ENCODE measurements at places on chromosomes 2 and 18.

- DNase-seq = no peak
These were observed 323.7 kb downstream of the SLC4A3 start for GRCh38 chr2:219951099-219951498.

- DNase-seq = no peak
These were observed 120.8 kb downstream of the GLI2 start for GRCh38 chr2:120856421-120856862.

- DNase-seq = no peak
These were observed 263.2 kb downstream of the IRS1 start for GRCh38 chr2:226536410-226536809.

DNA sequence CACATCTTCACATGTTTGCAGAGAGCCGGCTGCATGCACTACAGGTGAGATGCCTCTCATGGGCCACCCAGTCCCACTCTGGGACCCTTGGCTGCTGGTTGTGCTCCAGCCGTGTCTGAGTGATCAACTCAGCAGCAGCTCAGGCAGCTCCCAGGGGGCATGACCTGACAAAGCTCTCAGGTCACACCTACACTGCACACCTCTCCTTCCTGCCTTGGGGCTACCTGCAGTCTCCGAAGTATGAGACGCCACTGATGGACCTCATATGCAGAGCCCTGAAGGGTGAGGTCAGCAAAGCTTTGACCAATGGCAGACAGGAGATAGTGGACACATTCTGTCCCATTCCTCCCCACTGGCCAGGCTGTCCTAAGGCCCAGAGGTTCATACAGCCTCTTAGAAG is 51.4 kb downstream of the LBH start:
- no peak for DNase-seq

- DNase-seq = no peak
These were observed 144.1 kb upstream of the MGAT5 start for GRCh38 chr2:134109725-134110124.

DNA sequence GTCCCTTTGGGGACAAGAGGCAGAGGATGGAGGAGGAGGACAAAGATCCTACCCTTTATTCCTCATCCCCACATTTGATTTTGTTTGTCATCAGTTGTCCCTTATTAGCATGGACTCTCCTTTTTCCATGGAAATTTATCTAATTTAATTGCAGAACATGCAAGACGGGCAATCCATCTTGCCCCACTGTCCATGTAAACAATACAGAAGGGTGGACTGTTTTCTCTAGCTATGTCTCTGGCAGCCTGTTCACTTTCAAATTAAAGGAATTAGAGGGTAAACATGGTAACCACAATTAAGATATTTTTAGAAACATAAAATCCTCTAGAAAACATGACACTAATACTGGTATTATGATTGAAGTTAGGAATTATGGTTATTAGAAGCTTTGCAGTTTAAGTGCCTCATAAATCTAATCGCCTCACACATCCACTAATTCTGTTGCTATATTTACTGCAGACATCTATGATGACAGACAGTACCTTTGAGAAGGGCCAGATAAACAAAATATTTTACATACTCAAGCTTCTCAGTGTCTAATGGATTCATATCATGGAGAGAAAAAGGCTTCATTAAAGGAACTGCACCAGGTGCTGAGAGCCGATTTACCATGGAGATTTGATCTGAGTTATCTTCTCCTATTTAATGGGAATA is 215.5 kb downstream of the LNPK start:
- DNase-seq = no peak

- no peak for DNase-seq
These were observed 158.3 kb downstream of the EML6 start for GRCh38 chr2:54881759-54882158.

- no peak for DNase-seq
These were observed 647.7 kb upstream of the FSHR start for GRCh38 chr2:49801898-49802450.

- no peak for DNase-seq
These were observed 83.6 kb downstream of the SESTD1 start for GRCh38 chr2:179181002-179181401.

GRCh38 chr18:37065254-37065653 is 236.3 kb downstream of the KIAA1328 start:
- no peak for DNase-seq

- no peak for DNase-seq
These were observed 647.7 kb downstream of the BCL11A start for GRCh38 chr2:59905731-59906130.

DNA sequence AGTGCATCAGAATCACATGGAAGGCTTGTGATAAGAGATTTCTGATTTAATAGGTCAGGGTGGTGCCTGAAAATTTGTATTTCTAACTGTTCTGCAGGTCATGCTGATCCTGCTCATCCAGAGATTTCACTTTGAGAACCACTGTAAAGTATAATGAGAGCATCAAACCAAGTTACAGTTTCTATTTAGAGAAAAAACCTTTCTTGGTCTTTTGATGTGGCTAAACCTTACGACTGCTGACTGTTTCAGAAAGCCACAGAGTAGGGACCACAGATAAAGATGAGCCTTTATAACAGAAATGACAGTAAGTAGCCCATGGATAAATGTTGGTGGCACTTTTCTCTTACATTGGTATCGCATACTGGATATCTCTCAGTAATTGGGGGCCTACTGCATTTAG is 109.4 kb upstream of the FANCL start:
- DNase-seq = no peak

DNA sequence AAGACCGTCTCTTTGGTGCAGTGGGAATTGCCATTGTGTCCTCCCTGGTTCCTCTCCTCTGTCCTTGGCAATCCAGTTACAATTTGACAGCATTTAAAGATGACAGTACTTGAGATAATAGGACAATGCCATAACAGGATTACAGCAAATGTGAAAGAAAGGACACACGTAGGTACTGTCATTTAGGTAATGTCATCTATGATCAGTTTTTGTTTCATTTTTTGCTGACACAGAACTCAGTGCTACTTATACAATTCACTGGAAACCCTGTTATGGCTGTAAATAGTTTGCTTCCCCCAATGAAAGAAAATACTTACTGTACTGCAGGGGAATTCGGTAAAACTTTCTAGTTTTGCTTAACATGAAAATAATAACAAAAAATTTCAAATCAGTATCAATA is 65.2 kb downstream of the BCL11A start:
- no peak for DNase-seq

GRCh38 chr18:42341423-42341822 is 386.4 kb downstream of the PIK3C3 start:
- no peak for DNase-seq

- peak; percentile 92 for DNase-seq
These were observed 193.7 kb upstream of the ID2 start for GRCh38 chr2:8488001-8488738.

DNA sequence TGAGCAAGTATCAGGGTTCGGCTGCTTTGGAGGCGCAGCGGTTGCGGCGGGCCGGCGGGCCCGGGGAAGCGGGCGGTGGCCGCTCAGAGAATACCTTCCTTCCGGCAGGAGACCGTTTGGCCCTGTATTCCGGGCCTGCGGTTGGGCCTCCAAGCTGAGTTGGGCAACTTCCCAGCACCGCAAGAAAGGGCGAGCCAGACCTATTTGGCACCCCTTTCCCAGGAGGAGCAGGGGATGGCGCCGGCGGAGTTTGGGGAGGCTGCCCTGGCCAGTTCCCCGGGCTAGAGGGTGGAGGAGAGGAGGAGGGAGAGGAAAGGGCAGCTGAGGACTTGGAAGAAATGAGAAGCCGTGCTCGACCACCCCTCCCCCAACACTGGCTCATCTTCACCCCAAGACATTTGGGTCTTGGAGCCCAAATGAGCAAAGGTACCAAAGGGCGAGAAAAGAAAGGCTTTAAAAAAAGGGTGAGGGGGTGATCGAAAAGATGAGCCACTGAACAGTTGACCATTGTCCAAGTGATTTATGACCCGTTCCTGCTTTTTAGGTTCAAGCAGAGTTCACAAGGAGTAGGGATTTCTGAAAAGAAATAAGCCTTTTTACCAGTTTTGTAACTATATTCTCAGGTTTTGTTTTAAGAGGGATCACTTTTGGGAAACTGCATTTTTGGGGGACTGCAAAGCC is 8.4 kb downstream of the HOXD3 start:
- no peak for DNase-seq

DNA sequence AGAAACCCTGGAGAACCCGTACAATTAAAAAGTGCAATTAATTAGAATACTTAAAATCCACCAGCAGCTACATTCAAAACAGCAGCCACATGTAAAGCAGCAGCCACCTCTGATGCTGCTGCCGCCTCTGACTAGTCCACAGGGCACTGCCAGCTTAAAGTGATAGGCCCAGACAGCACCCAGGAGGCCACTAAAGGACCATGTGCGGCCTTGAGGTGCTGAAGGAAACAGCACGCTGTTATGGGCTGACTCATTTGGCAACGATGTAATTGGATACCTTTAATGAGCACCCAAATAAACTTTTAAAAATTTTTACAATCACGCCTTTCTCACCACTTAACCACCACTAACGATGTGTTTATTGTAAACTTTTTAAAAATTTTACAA is 209.3 kb upstream of the NCKAP5 start:
- no peak for DNase-seq

DNA sequence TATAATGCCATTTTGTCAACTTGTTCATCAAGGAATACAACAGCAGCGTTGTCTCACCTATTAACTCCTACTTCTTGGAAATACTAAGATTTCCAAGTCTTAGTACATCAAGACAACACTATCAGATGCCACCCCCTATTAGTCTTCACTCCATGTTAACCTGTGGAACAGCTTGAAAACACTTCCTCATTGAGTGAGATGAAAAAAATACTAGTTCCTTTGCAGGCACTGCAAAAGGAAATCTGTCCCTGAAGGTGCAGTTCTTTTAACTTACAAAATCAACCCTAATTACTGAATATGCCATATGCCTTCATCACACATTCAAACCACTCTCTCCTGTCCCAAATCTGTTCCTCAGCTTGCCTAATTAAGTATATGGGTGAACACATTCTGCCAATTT is 4.0 kb downstream of the CWC22 start:
- peak; percentile 66 for DNase-seq

DNA sequence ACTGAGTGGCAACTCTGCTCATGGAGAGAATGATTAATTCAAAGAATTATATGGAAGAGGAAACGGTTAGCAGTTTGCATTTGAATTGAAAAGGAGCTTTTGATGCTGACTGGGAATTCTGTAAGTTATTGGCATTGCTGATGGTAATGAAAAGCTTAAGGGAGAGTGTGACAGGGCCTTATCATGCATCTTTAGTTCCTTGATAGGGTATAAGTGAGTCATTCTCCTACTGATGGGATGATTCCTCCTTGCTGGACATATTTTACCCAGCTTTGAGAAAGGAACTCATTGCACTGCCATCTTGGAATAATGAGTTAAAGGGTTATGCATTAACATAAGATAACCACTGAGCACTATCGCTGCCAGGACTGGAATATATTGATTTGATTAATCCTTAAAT is 740.7 kb downstream of the DCC start:
- DNase-seq = no peak

All from hematopoietic multipotent progenitor cell (in vitro differentiated cells).